ENCODE measurements at places on chromosomes 3 and 15.

DNA sequence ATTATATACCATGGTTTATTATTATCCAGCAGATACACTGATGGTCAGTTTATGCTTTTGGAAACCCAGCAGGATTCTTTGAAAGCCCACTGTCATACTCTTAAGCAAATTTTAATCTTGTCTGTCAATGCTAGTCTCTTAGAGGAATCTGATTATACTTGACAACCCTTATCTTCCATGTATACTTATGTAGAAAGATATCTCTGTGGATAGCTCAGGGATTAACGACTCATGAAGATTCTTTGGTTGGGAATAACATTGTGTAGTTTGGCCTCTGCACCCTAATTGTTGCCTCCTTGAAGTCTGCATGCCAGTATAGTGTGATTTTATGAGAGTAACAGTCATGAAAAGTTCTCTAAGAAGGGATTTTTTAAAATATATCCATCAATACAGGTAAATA lies 33.0 kb downstream of the FILIP1L start:
- DNase-seq: no peak

GRCh38 chr3:25448750-25449692 lies 21.0 kb downstream of the RARB start:
- no peak for DNase-seq

DNA sequence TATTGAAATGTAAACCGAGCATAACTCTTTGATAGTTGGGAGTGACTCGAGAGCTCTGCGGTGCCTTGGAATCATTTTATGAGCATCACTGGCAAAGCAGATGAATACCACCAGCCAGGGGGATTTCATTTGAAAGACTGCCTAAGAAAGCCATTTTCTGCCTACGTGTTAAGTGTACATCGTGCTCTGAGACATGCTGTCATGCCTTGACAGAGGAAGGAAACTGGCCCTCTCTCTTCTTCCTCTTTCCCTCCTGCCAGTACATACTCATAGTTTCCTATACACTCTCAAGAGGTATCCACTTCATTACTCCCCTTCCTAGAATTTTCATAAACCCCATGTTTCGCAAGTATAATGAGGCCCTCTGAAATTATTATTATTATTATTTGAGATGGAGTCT lies 8.8 kb downstream of the BCL2A1 start:
- DNase-seq: no peak

- no peak for DNase-seq
These were observed 39.6 kb upstream of the STT3B start for GRCh38 chr3:31493149-31493548.

DNA sequence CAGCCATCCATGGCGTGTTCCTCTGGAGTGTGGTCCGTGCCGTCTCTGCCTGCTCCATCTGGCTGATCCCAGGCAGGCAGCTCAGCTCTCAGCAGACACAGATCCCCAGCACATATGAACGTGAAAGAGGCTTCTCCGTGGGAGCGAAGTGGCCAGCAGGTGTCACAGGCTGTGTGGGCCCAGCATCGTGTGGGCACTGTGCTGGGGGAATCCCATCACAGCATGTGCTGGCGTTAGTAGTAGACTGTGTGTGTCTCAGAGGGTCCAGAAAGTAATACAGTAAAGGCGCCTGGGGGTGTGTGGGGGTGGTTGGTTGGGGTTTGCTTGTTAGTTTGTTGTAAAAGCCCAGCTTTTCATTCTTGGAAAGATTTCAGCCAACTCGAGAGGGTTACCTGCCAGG lies 147.6 kb downstream of the IGF1R start:
- no peak for DNase-seq

DNA sequence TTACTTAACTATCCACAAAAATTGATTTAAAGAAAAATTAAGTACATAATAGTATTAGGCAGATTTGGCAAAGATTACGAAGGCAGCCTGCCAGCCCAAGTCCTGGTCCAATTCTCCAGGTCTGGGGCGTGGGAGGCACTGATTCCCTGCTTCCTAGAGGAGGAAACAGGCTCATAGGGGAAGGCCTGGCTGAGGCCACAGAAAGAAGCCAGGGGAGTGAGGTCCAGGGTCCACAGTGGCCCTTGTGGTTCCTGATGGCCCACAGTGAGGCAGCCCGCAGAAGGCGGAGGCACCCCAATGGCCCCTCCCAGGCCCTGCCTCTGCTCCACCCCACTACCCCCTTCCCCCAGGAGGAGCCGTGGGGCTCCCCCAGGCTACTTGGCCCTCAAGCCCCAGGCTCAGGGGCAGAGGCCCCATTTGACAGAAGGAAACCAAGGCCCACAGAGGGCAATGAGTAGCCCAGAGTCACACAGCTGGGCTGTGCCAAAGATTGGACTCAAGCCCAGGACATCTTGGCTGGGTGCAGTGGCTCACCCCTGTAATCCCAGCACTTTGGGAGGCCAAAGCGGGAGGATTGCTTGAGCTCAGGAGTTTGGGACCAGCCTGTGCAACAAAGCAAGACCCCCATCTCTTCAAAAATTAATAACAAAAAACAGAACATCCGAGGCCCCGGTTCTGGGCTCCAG lies 21.0 kb downstream of the H1-8 start:
- DNase-seq: no peak

DNA sequence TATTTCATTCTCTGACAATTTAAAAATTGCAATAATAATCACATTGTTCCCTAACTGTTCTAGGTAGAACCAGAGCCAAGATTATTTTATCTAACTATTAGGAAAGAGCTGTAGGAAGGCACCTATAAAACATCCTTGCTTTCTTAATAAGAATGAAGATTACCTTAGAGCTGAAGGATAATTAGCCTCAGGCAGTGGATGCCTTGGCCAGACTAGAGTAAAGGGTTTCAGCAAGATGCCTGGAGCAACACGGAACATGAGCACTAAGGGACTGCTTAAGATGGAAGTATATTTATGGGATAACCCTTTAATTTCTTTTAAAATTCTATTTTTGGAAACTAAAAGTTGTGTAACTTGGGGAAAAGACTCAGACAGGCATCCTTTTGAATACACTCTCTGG lies 456.6 kb upstream of the RBMS3 start:
- DNase-seq: no peak

- DNase-seq: no peak
These were observed 53.0 kb downstream of the EFHB start for GRCh38 chr3:19881036-19881435.

DNA sequence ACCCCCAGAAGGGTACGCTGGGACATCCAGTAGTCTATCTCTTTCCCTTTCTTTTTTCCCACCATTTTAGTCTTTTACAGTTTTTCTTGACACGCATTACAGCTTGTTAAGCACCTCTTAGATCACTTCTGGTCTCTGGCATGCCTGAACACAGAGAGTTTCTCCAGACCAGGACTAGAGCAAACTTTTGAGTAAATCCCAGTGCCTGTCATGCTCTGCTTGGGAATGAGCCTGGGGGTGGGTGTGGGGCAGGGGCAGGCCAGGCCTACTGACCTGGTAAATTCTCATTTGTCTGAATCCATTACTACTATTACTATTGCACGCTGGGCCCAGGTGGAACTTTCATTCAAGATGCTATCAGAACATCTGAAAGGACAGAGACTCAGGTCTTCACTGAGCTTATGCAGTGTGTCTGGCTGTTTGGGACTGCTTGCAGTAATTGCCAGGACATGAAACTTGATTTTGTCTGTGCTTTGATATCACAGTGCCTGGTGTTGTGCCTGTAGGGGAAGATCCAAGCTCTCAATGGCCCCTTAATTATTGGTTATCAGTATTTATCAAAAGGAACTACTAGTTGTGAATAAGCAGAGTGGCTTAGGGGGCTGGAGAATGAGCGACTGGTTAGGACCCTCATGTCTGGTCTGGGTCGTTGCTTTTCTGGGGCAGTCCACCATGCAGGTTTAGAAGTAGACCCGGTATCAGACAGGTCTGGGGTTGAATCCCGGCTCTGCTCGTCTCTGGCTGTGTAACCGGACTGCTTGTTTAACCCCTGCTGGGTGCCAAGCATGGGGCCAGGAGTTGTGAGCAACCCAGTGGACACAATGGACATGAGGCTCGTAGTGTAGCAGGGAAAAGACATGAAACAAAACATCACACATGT lies 196.1 kb upstream of the TLE3 start:
- peak; percentile 53 for DNase-seq

Data from mesenteric fat pad (tissue), 1 donor.